IMR-90 (cell line): ENCODE measurements at places on chromosomes 5 and 9. TPM values are rescaled to one million over a fixed set of nuclear protein-coding genes. Genes with fewer than 3 reads are reported as not detected.

DNA sequence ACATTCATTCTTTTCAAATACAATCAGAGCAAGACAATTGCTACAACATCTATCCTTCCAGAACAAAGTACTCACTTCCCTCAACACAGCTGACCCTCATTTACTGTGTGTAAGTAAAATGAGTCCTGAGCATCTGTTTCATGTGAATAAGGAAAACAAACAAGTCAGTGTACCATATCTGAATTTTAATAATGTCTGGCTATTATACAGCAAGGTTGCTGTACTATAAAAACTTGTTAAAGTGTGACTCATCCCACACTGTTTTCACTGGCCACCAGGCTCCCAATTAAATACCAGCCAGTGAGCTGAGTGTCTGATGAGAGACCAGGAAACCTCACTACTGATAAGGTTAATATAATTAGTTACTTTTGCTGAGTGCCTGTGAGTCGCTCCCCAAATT, 339.8 kb downstream of the AGTPBP1 start:
- DNase-seq = no peak

GRCh38 chr5:111548992-111549649, 36.8 kb upstream of the STARD4 start:
- DNase-seq = peak; percentile 38

Gene PCDHA11
- under 0.01 TPM in 1 of 2 replicates, not detected in the other for total RNA-seq

Gene FBXO10
- 6.6 and 7.5 TPM in 2 replicates for total RNA-seq

Gene ADAMTS2
- 18.3 and 19.0 TPM in 2 replicates for total RNA-seq

Gene CDH9
- total RNA-seq = not detected in 2 replicates

DNA sequence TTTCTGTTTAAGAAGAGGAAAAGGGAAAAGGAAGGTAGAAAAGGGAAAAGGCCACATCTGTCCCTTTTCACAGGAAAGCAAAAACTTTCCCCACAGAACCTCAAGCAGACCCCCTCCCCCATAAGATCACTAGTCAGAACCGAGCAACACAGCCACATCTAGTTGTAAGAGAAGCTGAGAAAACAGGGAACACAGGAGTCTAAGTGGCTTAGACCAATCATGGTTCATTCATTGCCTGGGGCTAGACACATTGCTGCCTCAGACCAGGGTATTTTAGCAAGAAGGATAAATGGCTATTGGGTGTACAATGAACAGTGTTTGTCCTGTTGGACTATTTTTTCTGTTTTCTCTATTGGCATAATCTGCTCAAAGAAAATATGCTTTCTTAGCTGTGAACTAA, 98.0 kb downstream of the ARL15 start:
- no peak for DNase-seq

DNA sequence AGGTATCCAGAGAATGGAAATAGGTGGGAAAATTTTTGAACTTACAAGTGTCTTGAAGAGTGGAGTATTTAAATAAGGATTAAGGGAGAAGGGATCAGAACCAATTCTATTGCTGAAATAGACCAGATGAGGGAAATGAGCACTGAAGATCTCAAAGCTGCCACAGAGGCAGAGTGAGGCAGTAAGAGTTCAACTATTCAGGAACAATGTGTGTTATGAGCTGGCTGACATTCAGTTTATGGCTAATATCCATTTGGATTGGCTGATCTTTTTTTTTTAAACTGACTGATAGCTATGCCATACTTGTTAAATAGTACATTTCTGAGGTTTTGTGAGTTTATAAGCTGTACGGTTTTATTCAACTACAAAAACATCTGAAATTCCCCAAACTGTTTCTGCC, 95.3 kb upstream of the GNA14 start:
- DNase-seq = peak; percentile 75

- DNase-seq = no peak
Observed at GRCh38 chr5:136427426-136427825, 62.1 kb upstream of the TRPC7 start.

DNA sequence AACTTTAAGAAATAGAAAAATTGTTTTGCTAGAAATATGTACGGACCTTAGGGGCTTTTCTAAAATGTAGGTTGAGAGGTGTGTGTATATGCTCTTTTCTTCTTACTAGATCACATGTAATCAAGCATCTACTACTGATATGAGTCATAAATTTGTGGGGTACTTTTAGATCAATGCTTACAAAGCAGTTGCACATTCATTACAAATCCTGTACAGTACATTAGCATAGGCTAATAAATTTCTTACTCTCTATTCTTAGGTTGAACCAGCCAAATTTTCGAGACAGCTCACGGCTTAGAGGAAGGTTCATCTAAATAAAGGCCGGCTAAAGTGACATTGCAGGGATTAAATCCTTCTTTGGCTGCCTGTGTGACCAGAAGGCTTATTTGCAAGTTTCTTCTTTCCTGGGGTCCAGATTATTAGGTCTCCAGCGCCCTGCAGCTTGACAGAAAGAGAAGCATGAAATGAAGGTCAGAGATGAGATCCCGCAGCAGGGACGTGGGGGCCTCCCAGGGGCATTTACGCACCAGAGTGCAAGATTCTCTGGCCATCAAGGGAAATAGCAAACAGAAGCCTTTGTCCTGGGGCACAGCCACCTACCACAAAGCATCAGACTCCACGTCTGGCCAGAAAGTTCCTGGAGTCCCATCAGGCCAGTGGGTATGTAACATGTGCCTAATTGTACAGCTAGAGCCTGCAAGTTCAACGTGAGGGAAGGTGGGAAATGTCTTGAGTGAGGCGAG, 53.0 kb downstream of the NIM1K start:
- no peak for DNase-seq

Gene OR13D1
- total RNA-seq = not detected in 2 replicates
